ENCODE measurements at places on chromosomes 6 and 20. TPM values are rescaled to one million over a fixed set of nuclear protein-coding genes. Genes with fewer than 3 reads are reported as not detected.

DNA sequence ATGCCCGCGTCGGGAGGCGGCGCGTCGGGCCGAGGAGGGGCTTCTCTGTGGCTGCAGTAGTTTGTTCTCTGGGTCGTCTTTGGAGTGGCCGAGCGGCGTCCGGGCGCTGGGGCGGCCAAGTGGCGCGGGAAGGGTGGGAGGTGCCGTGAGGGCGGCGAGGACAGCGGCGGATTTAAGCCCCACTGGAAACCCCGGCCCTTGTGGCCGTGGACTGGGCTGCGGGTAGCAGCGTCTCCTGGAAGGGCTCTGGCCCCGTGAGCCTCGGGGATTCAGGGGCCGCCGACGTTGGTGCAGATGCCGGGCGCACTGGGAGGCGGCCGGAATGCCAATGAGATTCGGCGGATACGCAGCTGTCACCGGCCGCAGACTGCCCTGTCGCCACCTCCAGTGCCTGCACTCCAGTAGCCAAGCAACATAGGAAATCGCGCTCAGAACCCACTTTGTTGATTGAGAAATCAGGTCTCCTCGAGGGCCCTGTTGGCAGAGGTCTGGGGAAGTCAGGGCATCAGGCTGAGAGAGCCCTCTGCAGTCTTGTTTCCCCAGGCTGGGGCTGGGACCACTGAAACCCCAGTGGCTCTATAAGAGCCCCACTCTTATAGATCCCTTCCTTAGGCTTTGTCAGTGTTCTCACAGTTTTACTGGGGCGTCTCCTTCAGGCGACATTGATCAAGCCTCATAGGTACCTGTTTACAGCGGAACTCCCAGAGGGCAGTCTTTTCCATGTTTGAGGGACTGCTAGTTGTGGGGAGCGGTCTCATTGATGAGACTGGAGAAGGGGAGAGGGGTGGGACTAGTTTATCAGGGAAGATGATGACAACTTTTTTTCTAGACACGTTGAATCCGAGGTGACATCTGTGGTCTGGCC lies 642 bp downstream of the GZF1 start:
- no peak for DNase-seq

DNA sequence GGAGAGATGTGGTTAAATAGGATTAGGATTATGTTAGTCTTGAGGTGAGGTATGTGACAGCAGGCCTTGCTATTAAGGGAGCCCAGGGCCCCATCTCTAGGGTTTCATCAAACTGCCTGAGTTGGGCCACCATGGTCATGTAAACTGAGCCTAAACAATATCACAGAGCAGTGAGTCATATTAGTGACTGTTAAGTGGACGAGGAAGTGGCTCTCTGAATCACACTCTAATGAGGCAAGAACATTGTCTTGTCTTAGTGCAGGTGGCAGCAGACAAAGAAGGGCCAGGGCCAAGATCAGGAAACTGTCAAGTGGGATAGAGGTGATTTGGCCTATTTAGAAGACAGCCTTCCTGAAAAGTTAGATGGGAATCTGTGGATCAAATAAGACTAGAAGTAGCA lies 23.1 kb downstream of the ENPP3 start:
- DNase-seq: no peak

- no peak for DNase-seq
Measured at GRCh38 chr6:6057442-6058053, 50.8 kb upstream of the NRN1 start.

DNA sequence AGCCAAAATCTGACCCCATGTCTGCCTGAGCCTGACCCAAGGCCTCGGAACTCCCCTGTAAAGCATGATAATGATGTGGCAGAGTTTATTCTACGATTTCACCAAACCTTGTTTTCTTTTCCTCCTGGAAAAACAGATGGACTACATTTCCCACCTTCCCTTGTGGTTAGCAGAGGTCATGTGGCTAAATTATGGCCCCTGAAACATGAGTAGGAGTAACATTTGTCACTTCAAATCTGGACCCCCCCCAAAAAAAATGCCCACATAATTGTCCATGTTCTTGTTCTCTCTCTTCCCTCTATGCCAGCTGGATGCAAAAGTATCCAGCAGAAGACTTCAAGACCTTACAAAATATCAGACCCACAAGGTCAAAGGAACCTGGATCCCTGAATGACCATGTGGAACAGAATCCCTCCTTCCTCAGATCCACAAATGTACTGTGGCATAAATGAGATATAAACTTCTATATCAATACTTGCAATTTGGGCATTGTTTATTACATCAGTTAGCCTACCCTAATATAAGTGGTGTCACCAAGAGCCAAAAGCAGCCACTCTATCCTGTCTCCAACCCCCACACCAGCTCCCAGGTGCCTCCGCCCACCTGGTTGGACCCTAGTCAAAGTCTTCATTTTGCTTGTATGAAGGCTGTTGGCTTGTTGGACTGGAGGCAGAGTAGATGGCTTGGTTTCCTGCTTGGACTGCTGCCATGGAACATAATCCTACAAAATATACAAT lies 1.4 kb downstream of the C20orf96 start:
- DNase-seq: no peak

LCA5 gene
- total RNA-seq: 11.3 TPM

All from type B pancreatic cell (in vitro differentiated cells).